ENCODE measurements at places on chromosomes 1 and 21. TPM values are rescaled to one million over a fixed set of nuclear protein-coding genes. Genes with fewer than 3 reads are reported as not detected.

Gene KCNN3
- total RNA-seq: 0.17 TPM

Gene HSD3B2
- not detected for total RNA-seq

Gene FCRL4
- not detected for total RNA-seq

Gene F13B
- total RNA-seq: not detected

Gene RSPO1
- total RNA-seq: not detected

Gene ZNF697
- total RNA-seq: not detected

All from activated CD4-positive, alpha-beta T cell treated with anti-CD3 and anti-CD28 coated beads, Interleukin-2, amount 10 ng/mL, durations not matched to agents 7 days and 5 days (primary cell).